Ovary (tissue), 10 donors: ENCODE measurements at places on chromosomes 1 and 21. TPM values are rescaled to one million over a fixed set of nuclear protein-coding genes. Genes with fewer than 3 reads are reported as not detected.

Gene AADACL4
- not detected for total RNA-seq

Gene CDC42SE1
- 56.3 TPM for total RNA-seq

Gene NBPF4
- total RNA-seq, result not detected

Gene CR1
- 0.88 TPM for total RNA-seq

Gene PODN
- 143 TPM for total RNA-seq

Gene TMEM54
- 16.7 TPM for total RNA-seq

Gene SLC35D1
- 11.8 TPM for total RNA-seq

Gene MROH9
- 0.07 TPM for total RNA-seq

Gene KRTAP11-1
- total RNA-seq, result not detected

Gene PLA2G2F
- total RNA-seq, result not detected

Gene LYPD8
- total RNA-seq, result not detected

Gene TPTE
- total RNA-seq, result not detected

Gene LYPLAL1
- total RNA-seq, result 25.3 TPM

Gene GSTM3
- 147 TPM for total RNA-seq

Gene PDC
- total RNA-seq, result not detected

Gene FCAMR
- total RNA-seq, result not detected

Gene FAM151A
- total RNA-seq, result not detected
